ENCODE measurements at places on chromosomes 1 and 21.

DNA sequence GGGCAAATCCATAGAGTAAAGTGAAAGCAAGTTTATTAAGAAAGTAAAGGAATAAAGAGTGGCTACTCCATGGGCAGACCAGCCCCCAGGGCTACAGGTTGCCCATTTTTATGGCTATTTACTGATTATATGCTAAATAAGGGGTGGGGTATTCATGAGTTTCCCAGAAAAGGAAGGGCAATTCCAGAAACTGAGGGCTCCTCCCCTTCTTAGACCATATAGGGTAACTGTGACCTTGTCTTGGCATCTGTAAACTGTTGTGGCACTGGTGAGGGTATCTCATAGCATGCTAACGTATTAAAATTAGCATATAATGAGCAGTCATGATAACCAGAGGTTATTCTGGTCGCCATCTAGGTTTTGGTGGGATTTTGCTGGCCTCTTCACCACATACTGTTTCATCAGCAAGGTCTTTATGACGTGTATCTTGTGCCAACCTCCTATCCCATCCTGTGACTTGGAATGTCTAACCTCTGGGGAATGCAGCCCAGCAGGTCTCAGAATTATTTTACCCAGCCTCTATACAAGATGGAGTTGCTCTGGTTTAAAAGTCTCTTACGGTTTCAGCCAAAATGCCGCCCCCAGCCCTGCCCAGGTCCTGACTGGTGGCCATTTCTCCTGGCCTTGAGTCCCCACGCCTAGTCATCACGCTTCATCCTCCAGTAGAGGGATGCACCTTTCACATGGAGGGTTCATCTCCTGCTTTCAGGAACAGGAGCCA, 982 bp upstream of the TRIM17 start:
- DNase-seq = no peak

DNA sequence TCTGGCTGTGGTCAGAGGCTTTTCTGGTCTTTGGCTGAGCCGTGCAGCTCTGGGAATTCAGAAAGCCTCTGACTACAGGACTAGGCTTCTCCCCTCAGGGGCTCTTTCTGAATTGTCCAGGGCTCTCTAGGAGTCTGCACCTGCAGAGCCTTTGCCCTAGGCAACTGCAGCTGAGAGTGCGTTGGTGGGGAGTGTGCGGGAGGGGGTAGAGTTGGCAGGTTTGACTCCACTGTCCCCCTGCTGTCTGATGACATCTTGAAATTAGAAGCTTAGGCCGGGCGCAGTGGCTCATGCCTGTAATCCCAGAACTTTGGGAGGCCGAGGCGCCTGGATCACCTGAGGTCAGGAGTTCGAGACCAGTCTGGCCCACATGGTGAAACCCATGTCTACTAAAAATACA, 32.9 kb downstream of the KIAA1614 start:
- DNase-seq = no peak

- DNase-seq = no peak
These were observed 2.6 kb downstream of the CROCC start for GRCh38 chr1:16924216-16924918.

DNA sequence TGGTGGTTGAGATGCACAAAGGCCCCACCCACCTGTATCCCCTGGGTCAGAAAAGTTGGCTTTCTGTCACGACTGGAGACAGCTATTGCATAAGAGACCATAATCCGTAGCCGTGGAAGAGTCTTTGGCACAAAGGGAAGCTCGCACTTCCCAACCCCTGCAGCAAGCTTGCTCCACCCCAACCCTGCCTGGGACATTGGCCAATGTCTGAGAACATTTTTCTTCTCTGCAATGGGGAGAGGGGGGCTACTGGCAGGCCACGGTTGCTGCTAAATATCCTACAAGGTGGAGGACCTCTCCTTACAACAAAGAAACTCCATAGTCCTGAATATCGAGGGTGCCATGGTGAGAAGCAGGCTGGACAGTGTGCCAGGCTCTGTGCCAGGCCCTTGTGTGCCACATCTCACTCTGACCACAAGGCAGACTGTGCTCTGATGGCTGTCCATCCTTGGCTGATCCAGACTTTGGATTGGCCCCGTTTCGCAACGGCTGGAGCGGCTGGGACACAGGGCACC, 104.1 kb downstream of the CSMD2 start:
- no peak for DNase-seq

- DNase-seq = no peak
These were observed 129.0 kb upstream of the KLHDC7A start for GRCh38 chr1:18351735-18352134.

DNA sequence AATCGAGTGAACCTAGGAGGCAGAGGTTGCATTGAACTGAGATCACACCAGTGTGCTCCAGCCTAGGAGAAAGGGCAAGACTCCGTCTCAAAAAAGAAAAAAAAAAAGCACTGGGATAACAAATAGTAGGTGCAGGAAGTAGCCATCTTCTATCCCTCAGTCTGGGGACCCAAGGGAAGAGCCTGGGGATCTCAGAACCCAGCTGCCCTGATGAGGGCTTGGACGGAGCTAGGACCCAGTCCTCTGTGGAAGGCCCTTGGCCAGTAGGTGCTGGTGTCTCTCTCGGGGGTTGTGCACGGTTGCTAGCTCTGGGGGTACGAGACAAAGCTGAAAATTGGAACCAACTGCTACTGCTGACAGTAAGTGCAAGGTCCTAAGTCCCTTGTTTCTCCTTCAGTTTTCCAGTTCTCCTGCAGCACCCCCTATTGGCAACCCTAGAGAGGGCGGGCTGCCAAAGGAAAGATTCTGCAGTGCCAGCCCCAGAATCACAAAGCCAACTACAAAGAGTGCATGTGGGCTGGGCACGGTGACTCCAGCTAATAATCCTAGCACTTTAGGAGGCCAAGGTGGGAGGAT, 57.6 kb upstream of the KIF1B start:
- DNase-seq = no peak

- no peak for DNase-seq
These were observed 47.3 kb downstream of the DISP3 start for GRCh38 chr1:11526071-11526895.

GRCh38 chr1:89965193-89965768, 29.6 kb upstream of the ZNF326 start:
- DNase-seq = no peak

DNA sequence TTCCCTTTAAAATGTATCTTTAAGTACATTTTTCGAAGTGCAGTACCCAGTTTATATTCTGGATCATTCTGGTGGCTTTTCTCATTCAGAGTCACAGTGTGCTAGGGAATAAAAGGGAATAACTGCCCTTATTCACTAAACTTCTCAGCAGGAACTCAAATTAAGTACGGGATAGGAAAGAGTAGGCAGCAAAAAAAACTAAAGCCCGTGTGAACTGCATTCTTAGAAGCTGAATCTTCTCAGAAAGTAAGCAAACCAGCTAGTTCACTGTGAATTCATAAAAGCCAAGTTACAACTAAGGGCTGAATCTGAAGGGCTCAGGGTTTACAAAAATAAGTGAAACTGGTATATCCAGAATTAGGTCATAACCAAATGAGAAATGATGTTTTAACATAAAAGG, 22.0 kb downstream of the PRPF38A start:
- DNase-seq = no peak

GRCh38 chr1:208885650-208886049, 641.5 kb upstream of the PLXNA2 start:
- DNase-seq = no peak

- peak; percentile 90 for DNase-seq
These were observed 9.1 kb downstream of the IFI6 start for GRCh38 chr1:27662707-27663393.

- no peak for DNase-seq
These were observed 23.2 kb upstream of the QSOX1 start for GRCh38 chr1:180131510-180131909.

DNA sequence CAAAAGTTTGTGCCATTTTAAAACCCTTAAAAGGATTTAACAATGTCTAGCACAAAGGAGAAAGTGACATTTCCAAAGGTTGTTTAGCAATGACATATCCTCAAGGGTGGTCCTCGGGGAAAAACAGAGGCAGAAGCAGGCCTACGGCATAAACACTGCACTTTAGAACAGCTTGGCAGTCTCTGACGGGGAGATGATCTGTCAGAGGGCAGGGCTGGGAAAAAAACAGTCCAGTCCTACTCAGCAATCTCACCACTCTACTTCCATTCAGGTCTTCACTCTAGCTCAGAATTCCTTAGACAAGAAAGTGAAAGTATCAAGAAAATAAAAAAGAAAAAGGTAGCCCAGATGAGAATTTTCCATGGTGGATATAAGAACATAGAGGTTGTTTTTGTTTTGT, 4.1 kb downstream of the CRYZ start:
- no peak for DNase-seq

GRCh38 chr1:232904131-232904530, 46.3 kb upstream of the NTPCR start:
- no peak for DNase-seq

GRCh38 chr1:159970932-159971342, 16.9 kb upstream of the SLAMF9 start:
- DNase-seq = no peak

- no peak for DNase-seq
These were observed 330.6 kb downstream of the DSCAM start for GRCh38 chr21:40516335-40516734.

- no peak for DNase-seq
These were observed 4.2 kb upstream of the RNF11 start for GRCh38 chr1:51231896-51232295.

DNA sequence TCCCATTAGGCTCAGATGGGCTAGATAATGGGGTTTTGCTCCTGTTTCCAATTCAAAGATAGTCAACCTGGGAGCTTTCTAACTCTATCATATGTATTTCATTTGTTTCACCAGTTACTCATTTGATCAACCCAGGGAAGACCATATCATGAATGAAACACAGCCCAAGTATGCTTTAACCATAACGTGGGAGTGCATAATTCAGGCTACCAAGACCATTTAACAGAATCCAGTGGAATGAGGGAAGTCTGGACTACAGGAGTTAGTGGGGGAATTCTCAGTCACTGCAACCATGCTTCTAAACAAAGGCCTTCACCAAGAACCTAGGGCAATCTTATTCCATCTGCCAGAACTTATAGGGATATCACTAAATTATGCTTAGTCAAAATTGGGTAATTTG, 15.0 kb upstream of the SLC16A1 start:
- DNase-seq = no peak

DNA sequence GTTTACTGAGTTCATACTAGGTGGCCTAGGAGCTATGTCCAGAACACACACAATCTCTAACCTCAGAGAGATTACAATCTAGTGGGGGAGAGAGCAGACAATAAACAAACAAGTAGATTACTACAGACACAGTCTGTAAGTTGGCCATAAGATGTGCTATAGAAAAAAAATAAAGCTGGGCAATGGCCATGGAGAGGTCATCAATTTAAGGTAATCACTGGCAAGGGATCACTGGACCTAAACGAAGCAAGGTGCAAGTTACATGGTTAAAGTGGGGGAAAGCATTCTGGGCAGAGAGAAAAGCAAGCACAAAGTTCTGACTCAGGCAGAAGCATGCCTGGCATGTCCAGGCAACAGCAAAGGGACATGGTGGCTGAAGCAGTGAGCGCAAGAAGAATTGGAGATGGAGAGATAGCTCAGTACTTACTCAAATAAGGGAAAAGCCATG, 147.0 kb downstream of the RERE start:
- no peak for DNase-seq

DNA sequence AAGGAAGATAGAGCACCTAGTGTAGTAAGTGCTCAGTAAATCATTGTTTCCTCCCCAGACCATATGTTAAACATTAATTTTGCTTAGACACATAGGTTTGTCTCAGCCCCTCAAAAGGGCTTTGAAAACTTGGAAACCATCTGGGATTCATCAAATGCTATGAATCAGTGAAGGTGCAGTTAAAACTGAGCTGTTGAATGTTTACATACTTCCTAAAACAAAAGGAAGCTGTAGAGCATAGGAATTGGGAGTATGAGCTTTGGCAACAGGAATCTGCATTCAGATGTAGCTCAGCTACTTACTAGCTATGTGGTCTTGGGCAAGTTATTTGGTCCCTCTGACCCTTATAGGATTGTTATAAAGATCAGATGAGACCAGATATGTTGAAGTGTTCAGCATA, 18.7 kb upstream of the PODN start:
- DNase-seq = no peak

DNA sequence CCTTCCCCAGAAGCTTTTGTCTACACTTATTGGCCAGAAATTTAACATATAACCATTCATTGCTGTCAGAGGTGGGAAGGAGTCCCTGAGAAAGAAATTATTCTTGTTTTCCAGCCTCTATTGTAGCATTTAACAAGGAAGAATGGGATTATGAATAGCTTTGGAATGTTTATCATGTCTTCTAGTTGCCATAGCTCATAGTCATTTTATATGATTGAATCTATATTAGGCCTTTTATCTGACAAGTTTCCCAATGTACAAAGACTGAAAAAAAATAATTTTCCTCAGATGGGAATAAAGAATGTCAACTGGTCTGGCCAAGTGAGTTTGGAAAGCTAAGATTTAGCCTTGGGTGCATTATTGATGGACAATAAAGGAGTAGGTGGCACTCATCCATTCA, 28.3 kb downstream of the PTPRC start:
- no peak for DNase-seq

- no peak for DNase-seq
These were observed 113.8 kb upstream of the DNAH14 start for GRCh38 chr1:224815647-224816046.

GRCh38 chr1:214547747-214548146, 3.7 kb downstream of the PTPN14 start:
- DNase-seq = no peak

DNA sequence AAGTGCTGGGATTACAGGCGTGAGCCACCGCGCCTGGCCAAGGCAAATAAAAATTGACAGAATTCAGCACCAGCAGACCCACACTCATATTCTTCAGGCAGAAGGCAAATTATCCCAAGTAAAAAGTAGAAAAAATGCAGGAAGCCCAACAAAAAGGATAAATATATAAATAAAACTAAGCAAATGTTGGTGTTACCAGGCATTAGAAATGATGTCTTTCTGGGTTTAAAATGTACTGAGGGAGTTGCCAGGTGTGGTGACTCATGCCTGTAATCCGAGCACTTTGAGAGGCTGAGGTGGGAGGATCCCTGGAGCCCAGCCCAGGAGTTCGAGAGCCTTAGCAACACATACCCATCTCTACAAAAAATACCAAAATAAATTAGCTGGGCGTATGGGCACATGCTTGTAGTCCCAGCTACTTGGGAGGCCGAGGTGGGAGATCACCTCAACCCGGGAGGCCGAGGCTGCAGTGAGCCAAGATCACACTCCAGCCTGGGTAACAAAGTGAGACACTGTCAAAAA, 6.3 kb downstream of the INTS11 start:
- no peak for DNase-seq

- no peak for DNase-seq
These were observed 205.9 kb downstream of the SDCCAG8 start for GRCh38 chr1:243461700-243462099.
